ENCODE measurements at places on chromosomes 2 and 18. TPM values are rescaled to one million over a fixed set of nuclear protein-coding genes. Genes with fewer than 3 reads are reported as not detected.
A peak's percentile ranks its signal among the peaks of the same experiment; 100 is the strongest.

DNA sequence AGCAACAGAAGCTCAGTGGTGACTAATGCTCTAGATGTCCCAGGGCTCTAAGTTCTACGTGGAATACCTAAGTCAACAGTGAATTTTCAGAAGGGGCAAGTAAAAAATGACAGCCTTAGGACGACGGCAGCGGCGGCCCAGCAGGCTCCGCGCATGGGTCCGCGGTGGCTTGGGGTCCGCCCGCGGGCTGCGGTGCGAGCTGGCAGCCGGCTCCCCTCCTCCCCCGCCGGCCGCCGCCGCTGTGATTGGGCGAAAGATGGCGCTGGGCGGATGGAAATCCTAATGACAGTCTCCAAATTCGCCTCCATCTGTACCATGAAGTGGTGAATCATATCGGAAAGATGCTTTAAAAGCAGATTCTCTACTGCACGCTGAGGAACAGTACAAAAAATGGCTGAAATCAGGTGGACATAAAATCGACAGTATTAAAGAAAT, 74.7 kb downstream of the HNRNPLL start:
- DNase-seq: peak; percentile 58

FOXD4L1 gene
- 0.17 TPM for total RNA-seq

DNA sequence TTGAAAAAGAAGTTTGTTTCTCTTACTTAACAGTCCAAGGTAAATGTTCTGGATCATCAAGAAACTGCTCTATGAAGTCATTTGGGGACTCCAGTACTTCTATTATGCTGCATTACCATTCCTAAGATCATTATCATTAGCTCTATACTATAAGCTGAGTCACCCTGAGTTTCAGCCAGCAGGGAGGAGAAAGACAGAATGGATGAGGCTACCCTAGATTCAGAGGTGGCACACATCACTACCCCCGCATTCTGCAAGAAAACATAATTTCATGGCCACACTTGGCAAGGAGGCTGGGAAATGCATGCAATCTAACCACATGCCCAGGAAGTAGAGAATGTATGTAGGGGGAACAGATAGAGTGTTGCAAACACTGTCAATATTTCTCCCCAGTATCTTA, 16.6 kb upstream of the LNPK start:
- DNase-seq: no peak

DNA sequence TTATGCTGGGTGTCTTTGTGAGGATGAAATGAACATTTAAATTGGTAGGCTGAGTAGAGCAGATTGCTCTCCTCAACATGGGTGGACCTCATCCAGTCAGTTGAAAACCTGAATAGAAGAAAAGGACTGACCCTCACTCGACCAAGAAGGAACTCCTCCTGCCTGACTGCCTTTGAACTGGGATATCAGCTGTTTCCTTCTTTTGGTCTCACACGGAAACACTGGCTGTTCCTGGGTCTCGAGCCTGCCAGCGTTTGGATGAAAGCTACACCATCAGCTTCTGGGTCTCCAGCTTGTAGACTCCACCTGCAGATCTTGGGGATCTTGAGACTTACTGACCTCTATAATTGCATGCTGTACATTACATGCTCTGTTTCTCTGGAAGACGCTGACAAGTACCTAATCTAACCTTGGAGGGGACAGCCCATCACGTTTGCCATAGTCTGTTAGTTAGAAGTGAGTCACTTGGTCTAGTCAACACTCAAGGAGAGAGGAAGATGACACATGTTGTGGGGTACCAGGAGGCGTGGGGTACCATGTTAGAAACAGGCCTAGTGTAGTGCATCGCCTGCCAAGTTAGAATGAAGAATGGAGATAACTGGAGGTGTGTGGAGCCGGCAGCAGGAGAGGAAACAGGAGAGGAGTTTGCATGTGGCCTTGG, 267.0 kb downstream of the MREG start:
- no peak for DNase-seq

DNA sequence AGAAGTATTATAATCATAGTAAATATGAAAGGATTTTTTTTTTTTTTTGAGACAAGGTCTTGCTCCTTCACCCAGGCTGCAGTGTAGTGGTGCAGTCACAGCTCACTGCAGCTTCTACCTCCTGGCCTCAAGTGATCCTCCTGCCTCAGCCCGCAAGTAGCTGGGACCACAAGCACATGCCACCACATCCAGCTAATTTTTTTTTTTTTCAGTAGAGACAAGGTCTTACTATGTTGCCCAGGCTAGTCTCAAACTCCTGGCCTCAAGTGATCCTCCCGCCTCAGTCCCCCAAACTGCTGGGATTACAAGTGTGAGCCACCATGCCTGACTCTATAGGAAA, 301.6 kb upstream of the STON1 start:
- no peak for DNase-seq

DSG4 gene
- total RNA-seq: not detected

- no peak for DNase-seq
These were observed 35.3 kb upstream of the FAM98A start for GRCh38 chr2:33634261-33634910.

- no peak for DNase-seq
These were observed 55.9 kb downstream of the HS1BP3 start for GRCh38 chr2:20594957-20595356.

DNA sequence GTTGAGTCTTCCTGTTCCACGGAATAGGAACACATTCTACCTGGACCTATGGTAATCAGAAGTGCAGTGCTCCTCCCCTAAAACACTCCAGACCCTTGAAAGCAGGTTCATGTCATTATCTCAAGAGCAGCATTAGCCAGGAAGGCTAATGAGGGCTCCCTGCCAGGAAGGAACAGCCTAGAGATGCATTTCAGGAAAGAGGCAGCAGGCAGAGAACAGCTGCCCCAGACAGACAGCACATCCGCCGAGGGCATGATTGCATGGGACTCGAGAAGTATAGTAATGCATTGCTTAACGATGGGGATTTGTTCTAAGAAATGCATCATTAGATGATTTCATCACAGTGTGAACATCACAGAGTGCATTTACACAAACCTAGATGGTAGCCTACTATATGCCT, 171.5 kb downstream of the ALK start:
- no peak for DNase-seq

- no peak for DNase-seq
These were observed 11.5 kb downstream of the TNFRSF11A start for GRCh38 chr18:62336618-62337017.

DNA sequence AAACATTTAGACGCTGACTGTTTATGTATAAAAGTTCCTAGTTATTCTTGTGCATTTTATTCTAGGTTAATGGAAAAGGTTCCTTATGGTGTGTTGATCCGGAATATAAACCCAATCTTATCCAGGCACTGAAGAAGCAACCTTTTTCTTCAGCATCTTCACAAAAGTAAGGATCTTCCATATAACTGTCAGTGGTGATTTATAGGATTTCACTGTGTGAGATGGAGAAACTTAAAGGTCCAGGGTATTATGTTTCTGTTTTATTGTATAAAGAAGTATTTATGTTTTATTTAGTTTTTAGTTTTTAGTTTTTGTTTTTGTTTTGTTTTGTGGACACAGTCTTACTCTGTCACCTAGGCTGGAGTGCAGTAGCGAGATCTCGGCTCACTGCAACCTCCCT, 171.0 kb upstream of the STON1 start:
- no peak for DNase-seq

CTIF gene
- 28.1 TPM for total RNA-seq

C1GALT1C1L gene
- 0.51 TPM for total RNA-seq

GRCh38 chr2:9106338-9107167, 100.1 kb upstream of the ASAP2 start:
- DNase-seq: peak; percentile 69

- peak; percentile 68 for DNase-seq
These were observed 52.7 kb downstream of the TET3 start for GRCh38 chr2:74037379-74037860.

DNA sequence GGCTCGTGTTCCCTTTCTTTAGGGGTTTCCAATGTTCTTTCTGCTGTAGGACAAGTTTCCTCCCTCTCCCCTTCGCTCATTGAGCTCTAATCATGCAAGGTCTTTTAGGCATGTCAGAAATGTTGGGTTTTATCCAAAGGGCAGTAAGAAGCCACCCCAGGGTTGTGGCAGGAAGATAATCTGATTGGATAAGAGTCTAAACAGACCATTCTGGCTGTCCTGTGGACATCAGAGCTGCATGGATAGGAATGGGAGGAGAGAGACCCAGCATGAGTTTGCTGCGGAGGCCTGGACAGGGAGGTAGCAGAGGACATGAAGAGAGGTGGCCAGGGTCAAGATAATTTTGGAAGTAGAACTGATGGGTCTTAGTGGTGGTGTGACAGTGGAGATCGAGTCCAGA, 88.2 kb downstream of the ACKR3 start:
- no peak for DNase-seq

GRCh38 chr2:122277956-122278355, 522.5 kb downstream of the TSN start:
- no peak for DNase-seq

BCL2 gene
- 3.6 TPM for total RNA-seq

- DNase-seq: no peak
These were observed 215.4 kb downstream of the MYCN start for GRCh38 chr2:16155766-16156165.

DNA sequence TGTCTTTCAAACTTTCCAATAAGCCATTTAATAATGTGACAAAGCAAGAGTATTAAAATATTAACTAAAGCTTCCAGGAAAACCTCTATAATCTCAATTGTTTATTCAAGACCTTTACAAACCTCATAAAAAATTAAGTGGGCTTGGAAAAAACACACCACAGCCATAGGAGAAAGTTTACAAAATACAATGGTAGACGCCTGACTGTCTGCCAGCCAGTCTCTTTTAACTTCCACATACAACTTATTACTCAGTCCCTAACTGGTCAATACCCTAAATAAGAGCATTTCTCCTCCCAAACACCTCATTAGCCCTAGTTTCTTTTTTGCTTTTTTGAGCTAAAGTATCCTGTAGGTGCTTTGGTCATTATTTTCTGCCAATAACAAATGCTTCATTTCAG, 247.4 kb upstream of the CYP26B1 start:
- DNase-seq: no peak

DNA sequence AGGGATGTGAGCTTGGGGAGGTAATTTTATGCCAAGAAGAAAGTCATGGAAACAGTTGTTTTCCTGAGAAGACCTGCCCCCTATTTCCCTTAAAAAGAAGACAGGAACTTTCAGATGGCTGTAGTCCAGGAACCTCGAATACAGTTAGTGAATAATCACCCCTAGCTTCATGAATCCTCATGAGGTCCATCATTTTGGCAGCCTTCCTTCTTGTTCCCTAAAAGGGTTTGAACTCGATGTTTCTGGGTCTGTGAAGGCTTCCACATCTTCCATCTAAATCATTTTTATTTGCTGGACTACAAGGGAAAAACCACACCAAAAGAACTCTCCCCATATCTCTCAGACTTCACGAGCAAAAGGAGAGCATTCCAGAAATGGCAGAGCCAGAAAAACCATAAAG, 290.8 kb downstream of the SLC4A3 start:
- no peak for DNase-seq

- DNase-seq: no peak
These were observed 87.3 kb upstream of the LDLRAD4 start for GRCh38 chr18:13131283-13131682.

- no peak for DNase-seq
These were observed 596.1 kb upstream of the ZEB2 start for GRCh38 chr2:145116056-145116455.

NEU2 gene
- not detected for total RNA-seq

Measured in fibroblast of lung (primary cell).